Pancreas (tissue), 10 donors: ENCODE measurements at places on chromosomes 11 and 22. TPM values are rescaled to one million over a fixed set of nuclear protein-coding genes. Genes with fewer than 3 reads are reported as not detected.

DNA sequence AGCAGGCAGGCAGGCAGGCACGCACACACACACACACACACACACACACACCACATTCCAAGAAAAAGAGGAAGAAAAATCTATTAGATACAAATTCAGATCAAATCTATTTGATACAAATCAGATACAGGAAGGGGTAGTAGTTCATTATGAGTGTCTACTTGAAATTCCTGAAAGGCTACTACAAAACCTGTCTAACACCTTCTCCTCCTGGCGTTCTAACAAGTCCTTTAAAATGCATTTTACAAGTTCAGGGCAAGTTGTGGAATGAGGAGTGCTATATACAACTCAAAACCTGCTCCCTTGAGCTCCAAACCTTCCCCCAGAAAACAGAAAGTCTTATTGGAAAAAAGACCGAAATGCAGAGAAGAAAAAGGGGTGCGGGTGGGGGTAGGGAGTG is 476 bp downstream of the ARHGAP32 start:
- no peaks in the 10 kb centered on the region for H3K27me3 ChIP-seq
- no peak for DNase-seq
- peaks cover 15% of the 10 kb centered on the region for H3K4me1 ChIP-seq

GRCh38 chr22:48097723-48098122 is 1335.3 kb downstream of the TBC1D22A start:
- H3K4me1 ChIP-seq = no peaks in the 10 kb centered on the region
- DNase-seq = no peak
- H3K4me3 ChIP-seq = no peak overlapping the region
- H3K27me3 ChIP-seq = no peaks in the 10 kb centered on the region
- no peaks in the 10 kb centered on the region for H3K36me3 ChIP-seq

GRCh38 chr11:83778596-83778995 is 492.4 kb upstream of the CCDC90B start:
- H3K4me3 ChIP-seq = no peak overlapping the region
- DNase-seq = no peak
- H3K27ac ChIP-seq = no peak overlapping the region
- no peaks in the 10 kb centered on the region for H3K4me1 ChIP-seq
- no peaks in the 10 kb centered on the region for H3K27me3 ChIP-seq

GRCh38 chr11:69670158-69670845 is 4.9 kb downstream of the LTO1 start:
- no peaks in the 10 kb centered on the region for H3K36me3 ChIP-seq
- no peaks in the 10 kb centered on the region for H3K27me3 ChIP-seq
- H3K4me3 ChIP-seq = no peak overlapping the region
- no peak overlapping the region for H3K27ac ChIP-seq
- DNase-seq = peak; percentile 88
- peaks cover 4% of the 10 kb centered on the region for H3K4me1 ChIP-seq

DNA sequence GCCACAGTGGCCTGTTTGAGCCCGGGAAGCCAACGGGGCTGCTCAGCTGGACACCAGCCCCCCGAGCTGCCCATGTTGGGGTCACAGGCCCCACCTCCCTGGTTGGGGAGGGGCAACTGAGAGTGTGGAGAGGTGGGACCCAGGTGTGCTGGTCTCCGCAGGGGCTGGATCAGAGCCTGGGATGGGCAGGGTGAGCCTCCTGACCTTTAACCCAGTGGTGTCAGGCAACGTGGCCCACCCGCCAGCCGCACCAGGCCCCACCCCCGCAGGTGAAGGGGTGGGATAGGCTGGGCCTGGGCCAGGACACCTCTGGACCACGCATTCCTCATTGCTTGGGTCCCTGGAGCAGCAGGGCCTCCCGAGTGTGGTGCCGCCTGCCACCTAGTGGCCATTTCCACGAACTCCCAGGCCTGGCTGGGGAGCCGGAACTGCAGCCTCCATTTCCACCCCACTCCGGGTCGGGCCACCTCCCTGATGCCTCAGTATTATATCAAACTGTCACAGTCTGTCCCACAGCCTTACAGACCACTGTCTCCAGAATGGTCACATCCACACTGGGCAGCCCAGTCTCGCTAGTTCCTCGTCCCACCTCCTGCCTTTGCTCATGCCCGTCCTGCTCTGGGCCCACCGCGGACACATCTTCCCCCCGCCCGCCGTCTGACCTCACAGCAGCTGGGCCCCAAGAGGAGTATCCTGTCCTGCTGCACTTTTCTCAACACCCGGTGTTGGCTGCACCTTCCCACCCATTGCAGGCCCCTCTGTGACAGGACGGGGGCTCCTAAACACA is 13.3 kb upstream of the PPP6R3 start:
- DNase-seq = peak; percentile 57
- H3K4me1 ChIP-seq = no peaks in the 10 kb centered on the region
- H3K4me3 ChIP-seq = no peak overlapping the region
- H3K27me3 ChIP-seq = no peaks in the 10 kb centered on the region
- H3K36me3 ChIP-seq = no peaks in the 10 kb centered on the region

DNA sequence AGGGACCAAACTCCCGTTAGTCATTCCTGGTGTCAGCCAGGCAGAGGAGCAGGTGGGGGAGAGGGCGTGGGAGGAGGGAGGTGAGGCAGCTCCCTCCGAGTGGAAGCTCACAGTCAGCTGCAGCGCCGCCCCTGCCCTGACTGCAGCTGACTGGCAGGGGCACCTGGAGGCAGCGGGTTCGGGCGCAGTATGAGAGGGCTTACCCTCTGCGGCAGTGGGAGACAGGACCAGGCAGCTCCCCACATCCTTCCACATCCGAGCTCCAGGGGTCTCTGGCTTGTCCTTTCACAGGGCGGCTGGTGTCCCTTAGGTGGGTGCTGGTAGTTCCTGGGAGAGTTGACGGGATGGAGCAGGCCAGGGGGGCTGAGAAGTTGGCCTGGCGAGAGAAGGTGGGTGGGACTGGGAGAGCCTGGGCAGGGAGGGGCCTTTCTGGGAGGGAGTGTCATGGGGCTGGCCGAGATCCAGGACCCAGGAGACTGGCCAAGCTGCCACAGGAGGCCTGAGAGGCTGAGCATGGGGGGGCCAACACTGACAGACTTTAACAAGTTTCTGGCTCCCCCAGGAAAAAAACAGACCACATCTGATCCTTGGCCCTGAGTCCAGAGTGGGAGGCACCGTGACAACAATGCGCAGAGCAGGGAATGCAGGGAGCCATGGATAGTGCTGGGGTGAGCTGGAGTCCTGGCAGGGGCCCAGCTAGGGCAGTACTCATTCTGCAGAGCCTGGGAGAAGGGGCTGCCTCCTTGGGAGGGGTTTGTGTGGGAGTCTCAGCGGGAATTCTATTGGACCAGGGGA is 4.9 kb downstream of the ADORA2A start:
- H3K36me3 ChIP-seq = no peaks in the 10 kb centered on the region
- H3K4me1 ChIP-seq = no peaks in the 10 kb centered on the region
- no peak overlapping the region for H3K4me3 ChIP-seq
- H3K27me3 ChIP-seq = no peaks in the 10 kb centered on the region

DNA sequence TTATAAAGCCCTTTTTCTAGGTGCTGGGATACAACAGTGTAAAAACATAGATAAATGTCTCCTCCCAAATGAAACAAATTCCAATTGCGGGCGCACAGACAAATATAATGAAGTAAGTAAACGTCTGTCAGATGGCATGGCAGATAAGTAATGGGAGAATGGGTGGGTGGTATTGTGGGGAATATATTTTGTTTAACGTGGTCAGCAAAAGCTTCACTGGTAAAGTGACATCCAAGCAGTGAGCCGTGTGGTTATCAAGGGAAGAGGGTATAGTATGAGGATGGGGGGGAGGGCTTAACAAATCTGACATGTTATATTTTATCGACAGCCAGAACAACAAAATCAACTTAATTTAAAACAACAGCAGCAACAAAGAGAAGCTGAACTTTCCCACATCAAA is 1.2 kb downstream of the SVIP start:
- H3K27ac ChIP-seq = no peak overlapping the region
- H3K4me1 ChIP-seq = no peaks in the 10 kb centered on the region
- H3K36me3 ChIP-seq = no peaks in the 10 kb centered on the region
- no peaks in the 10 kb centered on the region for H3K27me3 ChIP-seq

GRCh38 chr11:44597358-44598012 is 32.0 kb downstream of the CD82 start:
- no peak overlapping the region for H3K4me3 ChIP-seq
- no peak overlapping the region for H3K27ac ChIP-seq
- no peaks in the 10 kb centered on the region for H3K36me3 ChIP-seq
- no peaks in the 10 kb centered on the region for H3K27me3 ChIP-seq
- DNase-seq = no peak
- H3K4me1 ChIP-seq = no peaks in the 10 kb centered on the region

GRCh38 chr11:117903505-117904382 is 25.5 kb downstream of the TMPRSS13 start:
- no peak overlapping the region for H3K27ac ChIP-seq
- H3K4me1 ChIP-seq = no peaks in the 10 kb centered on the region

DNA sequence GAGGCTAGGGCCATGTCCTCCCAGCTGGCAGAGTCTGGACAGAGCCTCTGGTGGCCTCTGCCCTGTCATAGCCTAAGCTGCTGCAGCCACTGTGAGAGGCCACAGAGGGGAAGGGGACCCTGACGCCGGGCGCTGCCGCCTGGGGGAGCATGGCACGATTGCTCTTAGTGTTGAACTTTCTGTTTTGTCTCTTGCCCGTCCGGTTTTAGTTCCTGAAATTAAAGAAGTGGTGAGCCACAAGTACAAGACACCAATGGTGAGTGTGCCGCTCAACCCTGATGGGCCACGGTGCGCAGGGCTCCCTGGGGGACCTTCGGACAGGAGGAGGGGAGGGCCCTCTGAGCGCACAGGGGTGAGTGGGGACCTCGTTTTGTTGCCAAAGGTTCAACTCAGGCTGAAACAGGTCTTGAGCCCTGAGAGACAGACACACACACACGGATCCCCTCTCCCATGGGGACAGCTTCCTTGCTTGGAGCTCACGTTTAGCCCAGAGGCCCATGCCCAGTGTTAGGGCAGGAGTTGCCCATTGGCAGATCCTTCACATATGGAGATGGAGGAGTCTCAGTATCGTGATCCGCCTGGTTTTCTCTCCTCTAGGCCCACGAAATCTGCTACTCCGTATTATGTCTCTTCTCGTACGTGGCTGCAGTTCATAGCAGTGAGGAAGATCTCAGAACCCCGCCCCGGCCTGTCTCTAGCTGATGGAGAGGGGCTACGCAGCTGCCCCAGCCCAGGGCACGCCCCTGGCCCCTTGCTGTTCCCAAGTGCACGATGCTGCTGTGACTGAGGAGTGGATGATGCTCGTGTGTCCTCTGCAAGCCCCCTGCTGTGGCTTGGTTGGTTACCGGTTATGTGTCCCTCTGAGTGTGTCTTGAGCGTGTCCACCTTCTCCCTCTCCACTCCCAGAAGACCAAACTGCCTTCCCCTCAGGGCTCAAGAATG is 23.8 kb downstream of the MYBPC3 start:
- H3K27ac ChIP-seq = no peak overlapping the region
- H3K36me3 ChIP-seq = peaks cover 21% of the 10 kb centered on the region
- peak; percentile 32 for DNase-seq

DNA sequence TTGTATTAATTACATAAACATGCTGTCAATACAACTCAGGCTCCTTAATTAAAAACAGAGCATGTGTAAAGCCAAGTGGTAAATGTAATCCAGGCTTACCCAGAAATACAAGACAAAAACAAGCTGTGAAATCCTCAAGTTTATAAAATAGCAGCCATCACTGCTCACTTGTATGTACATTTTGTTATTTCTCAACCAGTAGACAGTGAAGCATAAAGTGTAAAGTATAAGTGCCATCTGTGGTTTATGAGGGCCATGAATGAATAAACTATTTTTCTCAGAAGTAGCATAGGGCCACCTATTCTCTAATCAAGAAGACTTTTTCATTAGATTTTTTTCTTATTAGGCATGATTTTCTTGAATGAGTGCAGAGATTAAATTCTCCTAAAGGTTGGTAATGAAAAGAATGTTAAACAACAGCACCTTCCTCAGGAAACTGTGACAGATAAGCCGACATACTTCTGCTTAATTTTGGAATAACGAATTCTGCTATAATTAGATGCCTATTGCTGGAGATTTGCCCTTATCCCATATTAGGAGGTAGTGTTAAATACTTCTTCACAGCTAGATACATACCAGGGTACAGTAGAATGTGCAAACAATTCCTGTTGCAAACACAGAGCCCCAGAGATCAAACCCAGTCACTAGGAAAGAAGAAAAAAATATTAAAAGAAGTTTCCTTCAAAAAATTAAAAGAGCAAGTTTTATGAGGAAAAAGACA is 13.0 kb downstream of the SLC5A12 start:
- DNase-seq = no peak
- H3K27me3 ChIP-seq = no peaks in the 10 kb centered on the region
- H3K36me3 ChIP-seq = no peaks in the 10 kb centered on the region
- no peak overlapping the region for H3K4me3 ChIP-seq
- no peak overlapping the region for H3K27ac ChIP-seq

- no peaks in the 10 kb centered on the region for H3K27me3 ChIP-seq
- no peak for DNase-seq
- no peaks in the 10 kb centered on the region for H3K4me1 ChIP-seq
- no peak overlapping the region for H3K27ac ChIP-seq
- no peaks in the 10 kb centered on the region for H3K36me3 ChIP-seq
Measured at GRCh38 chr22:42401535-42402334, 30.5 kb downstream of the NFAM1 start.

- no peaks in the 10 kb centered on the region for H3K4me1 ChIP-seq
- no peaks in the 10 kb centered on the region for H3K36me3 ChIP-seq
- H3K4me3 ChIP-seq = no peak within 1 kb of the TSS
- DNase-seq = peak; percentile 47
Measured at GRCh38 chr11:3231851-3232744, at the start of gene MRGPRE. Gene MRGPRE (minus strand): TSS chr11:3232417. CDS start chr11:3228799, 3,618 bp downstream.

DNA sequence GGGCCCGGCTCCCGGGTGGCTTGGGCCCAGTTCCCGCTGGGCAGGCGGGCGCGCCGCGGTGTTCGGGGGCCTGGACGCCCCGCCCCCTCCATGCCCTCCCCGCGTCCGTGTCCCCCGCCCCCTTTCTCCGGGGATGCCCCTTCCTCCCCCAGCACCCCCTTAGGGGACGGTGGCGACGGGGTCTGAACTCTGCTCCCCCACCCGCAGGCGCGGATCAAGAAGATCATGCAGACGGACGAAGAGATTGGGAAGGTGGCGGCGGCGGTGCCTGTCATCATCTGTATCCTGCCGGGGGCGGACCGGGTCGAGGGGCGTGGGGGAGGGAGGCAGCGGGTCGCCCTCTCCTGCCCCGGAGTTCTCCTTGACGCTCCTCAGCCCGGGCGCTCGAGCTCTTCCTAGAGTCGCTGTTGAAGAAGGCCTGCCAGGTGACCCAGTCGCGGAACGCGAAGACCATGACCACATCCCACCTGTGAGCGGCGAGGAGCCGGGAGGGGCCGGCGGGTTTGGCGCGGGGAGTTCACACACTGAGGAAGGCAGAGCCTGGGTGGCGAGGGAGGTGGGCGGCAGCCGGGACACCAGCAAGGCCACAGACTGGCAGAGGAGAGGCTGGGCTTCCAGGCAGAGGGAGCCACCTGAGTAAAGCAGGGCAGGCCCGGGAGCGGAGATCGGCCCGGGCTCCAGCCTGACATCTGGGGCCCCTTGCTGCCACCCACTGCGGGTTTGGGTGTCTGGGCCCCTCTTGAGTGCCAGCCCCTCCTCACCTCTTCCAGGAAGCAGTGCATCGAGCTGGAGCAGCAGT is 546 bp downstream of the DRAP1 start:
- peak overlapping the region; percentile 73 for H3K27ac ChIP-seq
- peaks cover 12% of the 10 kb centered on the region for H3K4me1 ChIP-seq
- DNase-seq = no peak
- H3K4me3 ChIP-seq = peak overlapping the region; percentile 95
- no peaks in the 10 kb centered on the region for H3K36me3 ChIP-seq

- no peaks in the 10 kb centered on the region for H3K27me3 ChIP-seq
- H3K4me3 ChIP-seq = no peak overlapping the region
- no peak overlapping the region for H3K27ac ChIP-seq
- peaks cover 5% of the 10 kb centered on the region for H3K4me1 ChIP-seq
- H3K36me3 ChIP-seq = no peaks in the 10 kb centered on the region
- DNase-seq = no peak
Measured at GRCh38 chr11:22733475-22734248, 67.3 kb downstream of the GAS2 start.

The SHANK3 gene
- total RNA-seq = 5.0 TPM

The KCNQ1 gene
- total RNA-seq = 25.2 TPM

The NCR3LG1 gene
- total RNA-seq = 0.93 TPM
